ENCODE measurements at places on chromosomes 2 and 18.

DNA sequence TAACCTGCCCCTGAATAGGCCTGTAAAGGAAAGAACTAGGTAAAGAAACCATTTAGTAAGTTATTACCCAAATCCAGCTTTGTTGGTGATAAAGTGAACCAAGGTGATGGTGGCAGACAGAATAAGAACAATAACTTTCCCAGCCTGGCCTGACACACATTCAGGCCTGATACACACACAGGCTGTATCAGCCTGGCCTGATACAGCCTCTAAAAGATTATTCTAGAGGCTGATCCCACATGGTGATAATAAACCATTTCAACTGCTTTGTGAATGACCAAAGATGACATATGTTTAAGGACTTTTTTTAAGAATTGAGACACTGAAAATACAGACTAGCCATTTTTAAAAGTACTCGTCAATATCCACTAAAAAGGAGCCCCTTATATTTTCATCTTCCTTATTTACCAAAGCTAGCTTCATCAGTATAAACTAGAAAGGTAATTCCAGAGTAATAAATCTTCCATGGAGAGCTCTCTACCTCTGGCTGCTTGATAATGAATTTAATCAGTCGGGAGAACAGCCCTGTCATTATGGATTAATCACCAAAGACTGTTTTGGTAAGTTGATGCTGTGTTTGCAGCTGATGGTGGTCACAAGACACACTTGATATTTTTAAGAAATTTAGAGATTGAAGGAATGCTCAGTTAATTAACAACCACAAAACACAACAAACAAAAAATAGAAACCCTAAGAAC lies 77.2 kb downstream of the SLC8A1 start:
- DNase-seq, result no peak

GRCh38 chr2:201407265-201407664 lies 44.0 kb downstream of the TRAK2 start:
- DNase-seq, result no peak

DNA sequence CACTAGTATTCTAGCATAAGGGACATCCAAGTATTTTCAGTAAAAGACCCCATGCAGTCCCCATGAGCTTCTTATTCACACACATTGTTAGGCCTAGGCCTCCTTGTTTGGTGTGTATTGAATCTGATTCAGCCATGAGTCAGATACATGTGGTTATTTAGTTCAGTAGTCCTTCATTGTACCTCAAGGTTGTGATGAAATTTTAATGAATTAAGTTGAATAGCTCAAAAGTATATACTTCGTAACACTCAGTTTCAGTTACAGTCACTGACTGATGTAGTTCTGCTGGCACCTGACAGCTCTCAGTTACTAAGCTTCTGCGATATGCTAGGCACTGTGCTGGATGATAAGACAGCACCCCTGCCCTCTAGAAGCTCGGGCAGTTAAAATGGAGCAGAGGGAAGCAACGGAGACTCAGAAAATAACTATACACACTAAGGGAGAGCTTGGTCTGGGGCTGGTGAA lies 86.4 kb downstream of the XRCC5 start:
- DNase-seq, result peak; percentile 84

DNA sequence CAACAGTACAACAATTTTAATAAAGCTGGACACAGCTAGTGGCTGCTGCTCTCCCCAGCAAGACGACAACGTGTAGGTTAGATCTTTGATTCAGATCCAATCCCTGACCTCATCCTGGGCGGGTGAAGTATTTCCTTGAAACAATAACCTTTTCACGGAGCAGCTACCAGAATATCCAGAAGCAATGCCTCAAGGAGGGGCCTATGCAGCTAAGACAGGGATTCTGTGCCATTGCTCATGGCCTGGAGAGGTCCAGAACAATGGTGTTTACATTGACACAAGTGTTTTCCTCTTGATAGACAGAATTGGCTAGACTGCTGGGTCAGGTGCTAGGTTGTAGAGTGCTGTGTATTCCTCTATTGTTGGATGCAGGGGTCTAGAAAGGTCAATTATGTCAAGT lies 520.1 kb downstream of the BCL11A start:
- DNase-seq, result no peak

DNA sequence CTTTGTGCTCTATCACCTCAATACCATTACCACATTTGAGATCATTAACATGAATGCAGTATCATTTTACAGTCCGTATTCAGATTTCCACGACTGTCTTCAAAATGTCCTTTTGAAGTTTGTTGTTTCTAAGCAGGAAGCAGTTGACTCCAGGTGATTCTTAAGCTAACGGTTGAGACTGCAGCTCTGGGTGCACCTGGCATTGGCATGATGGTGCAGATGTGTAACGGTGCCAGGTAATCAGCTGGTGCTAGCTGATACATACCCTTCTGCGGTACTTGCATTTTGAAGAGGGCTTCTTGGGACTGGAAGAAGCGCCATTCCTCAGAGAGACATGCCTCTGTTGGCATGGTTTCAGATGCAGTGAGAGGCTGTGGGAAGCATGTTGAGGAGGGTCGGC lies 19.5 kb downstream of the SIGLEC15 start:
- DNase-seq, result no peak

GRCh38 chr2:210768329-210768910 lies 212.0 kb downstream of the CPS1 start:
- DNase-seq, result no peak

DNA sequence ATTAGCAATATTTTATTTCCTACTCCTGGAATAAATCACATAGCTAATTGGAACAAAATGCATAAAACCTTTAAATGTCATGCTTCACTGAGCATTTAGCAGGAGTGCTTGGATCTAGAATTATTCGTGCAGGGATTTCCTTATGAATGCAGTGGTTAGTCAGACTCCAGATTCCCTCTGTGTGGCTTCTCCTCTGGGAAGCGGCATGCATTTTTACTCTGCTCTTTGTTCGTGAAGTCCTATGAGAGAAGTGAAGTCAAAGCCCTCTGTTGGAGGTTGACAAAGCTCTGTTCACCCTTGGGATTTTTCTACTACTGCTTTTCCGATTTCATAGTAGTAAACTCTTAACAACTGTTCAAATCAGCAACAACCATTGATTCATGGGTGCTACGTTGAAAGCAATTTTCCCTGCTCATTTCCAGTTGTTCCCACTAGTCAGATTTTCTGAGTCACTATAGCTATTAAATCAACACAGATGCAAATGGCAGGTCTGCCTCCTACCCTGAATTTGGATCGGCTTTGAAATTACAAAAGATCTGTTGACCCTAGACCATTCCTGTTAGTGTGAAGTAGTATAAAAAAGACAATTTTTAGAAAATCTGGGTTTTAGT lies 461.7 kb downstream of the STK39 start:
- DNase-seq, result peak; percentile 81

GRCh38 chr18:65215865-65216466 lies 534.8 kb upstream of the CDH7 start:
- no peak for DNase-seq

DNA sequence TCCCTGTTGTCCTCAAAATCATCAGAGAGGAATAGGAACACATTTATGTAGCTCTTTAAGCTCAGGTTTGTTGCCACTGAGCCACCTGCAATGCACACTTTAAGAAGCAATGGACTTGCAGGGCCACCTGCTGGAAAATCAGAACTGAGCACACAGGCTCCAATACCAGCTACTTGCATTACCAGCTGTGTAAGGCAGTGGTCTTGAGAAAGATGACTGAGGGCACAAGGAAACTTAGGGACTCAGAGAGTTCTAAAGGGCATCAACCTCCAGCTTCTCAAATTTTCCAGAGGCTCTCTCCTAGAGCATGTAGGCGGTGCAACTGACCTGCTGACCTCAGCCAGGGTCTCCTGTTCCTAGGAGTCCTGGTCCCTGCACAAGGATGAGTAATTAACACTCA lies 2.5 kb upstream of the CNDP2 start:
- DNase-seq, result peak; percentile 85

DNA sequence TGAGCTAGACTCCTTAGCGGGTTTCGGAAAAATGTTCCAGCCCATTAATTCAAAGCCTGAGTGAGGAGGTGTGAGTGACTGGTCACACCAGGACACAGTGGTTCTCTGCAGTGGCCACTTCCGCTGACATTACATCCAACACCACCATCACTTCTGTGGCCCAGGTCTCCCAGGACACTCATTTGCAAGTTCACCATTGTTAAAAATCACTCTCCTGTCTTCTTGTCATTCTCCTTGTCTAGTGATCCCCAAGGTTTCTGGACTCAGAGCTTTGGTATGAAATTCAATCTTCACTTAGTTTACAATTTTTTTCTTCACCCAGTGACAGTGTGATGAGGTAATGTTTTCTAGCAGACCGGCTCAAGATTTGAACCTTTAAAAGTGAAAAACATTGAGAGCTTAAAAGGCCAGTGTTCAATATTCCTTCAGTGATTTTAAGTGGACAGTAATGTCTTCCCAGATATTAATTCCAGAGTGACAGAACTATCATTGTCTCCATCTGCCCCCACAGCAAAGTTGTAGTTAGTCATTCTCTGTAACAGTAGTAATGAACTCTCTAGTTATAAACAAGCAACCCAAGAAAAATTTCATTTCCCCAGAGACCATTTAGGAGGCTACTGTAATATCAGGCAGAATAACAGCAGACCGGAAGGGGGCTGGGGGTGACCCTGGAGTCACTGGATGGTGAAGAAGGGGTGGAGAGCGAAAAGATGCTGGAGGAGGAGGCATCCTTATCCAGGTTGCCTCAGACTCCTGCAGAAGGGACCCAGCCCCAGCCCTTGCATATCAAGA lies 164.9 kb downstream of the GFPT1 start:
- DNase-seq, result peak; percentile 57

DNA sequence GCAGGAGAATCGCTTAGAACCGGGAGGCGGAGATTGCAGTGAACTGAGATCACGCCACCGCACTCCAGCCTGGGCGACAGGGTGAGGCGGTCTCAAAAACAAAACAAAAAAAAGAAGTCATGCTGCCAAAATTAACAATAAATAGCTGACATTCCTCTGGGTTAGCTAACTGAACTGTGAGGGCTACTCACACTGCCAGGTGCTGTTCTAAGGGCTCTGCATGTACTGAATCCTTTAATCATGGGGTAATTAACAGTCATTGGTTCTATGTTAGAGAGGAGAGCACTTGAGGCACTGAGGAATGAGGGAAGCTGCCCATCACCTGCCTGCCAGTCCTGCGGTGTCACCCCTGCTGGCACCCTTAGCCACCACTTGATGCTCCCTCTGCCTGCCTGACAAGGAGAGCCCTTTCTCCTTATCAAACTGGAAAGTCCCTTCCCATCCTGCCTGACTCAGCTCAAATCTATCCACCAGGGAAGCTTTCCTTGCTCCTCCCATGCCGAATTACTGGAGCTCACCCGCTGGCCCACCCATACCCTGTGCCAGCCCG lies 73.0 kb upstream of the RIOK3 start:
- DNase-seq, result peak; percentile 88

DNA sequence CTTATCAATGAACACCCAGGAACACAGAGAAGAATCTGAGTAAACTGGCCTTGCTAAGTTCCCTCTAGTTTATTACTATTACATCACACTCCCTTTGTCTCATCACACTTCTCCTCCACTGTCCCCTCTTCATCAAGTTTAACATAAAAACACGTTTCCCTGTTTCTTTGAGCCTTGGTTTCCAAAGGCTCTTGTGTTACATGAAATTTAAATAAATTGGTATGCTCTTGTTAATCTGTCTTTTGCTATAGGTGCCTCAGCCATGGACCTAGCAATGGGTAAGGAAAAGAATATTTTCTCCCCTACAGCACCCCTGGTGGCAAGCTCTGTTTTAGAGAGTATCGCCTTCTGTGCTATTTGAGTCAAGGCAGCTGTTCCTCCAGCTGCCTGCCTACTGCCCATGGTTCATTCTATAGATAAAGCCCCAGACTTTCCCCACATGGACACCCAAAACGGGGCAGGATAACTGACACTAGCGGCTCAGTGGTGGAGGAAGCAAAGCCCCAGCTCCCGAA lies 31.8 kb downstream of the TGIF1 start:
- DNase-seq, result no peak

DNA sequence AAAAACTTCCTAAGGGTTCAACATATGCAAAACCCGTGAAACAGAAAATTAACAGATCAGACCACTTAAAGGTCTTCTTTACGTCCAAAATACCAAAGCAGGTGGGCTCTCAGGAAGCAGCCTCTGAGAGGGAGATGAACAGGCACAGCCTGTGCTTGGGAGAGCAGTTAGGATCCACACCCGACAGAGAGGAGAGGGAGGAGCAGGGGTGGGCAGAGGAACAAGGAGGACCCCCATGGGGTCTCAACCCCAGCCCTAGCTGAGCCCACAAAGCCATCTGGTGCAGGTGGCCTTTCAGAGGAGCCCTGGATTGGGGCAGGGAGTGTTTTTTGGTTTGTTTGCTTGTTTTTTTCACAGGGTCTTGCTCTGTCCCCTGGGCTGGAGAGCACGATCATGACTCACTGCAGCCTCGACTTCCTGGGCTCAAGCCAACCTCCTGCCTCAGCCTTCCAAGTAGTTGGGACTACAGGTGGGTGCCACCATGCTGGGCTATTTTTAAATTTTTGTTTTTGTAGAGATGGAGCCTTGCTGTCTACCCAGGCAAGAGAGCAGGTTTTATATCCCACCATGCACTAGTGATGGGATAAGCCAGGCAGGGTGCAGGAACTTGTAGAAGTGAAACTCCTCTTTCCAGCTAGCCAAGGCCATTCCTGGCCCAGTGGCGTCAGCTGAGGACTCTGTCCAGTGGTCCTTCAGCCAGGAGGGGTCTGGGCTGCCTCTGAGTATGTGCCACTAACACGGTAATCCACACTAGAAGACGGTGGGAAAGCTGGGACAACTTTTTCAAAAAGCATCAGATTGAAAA lies 154.1 kb upstream of the HDAC4 start:
- DNase-seq, result no peak

- DNase-seq, result peak; percentile 60
Observed at GRCh38 chr2:102442967-102443828, 20.2 kb downstream of the IL18RAP start.

DNA sequence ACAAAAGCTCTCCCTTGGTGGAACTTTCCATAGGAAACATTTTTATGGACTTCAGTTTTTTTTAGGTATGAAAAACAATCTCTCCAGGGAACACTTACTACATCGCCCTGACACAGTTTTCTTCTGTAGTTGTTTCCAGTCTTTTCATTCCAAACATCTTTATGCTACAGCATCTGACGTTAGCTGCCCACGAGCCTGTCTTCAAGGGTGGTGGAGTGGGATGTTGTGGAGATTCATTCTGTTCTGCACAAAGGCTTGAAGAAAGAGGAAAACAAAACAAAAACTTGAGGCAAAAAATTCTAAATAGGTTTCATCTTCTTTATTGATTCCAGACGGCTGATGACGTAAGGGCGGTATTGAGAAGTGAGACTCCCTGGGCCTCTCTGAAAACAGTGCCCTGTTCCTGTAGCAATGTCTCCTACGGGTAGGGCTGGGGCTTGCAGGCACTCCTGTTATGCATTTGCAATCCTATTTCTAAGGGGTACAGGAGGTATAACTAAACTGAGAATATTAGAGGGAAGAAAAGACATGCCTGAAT lies 375.0 kb downstream of the RNF144A start:
- DNase-seq, result no peak

All from astrocyte of the hippocampus (primary cell).